ENCODE measurements at places on chromosomes 11 and 22.
A peak's percentile ranks its signal among the peaks of the same experiment; 100 is the strongest.

GRCh38 chr11:3104051-3104714 lies 47.0 kb upstream of the CARS1 start:
- DNase-seq, result no peak

DNA sequence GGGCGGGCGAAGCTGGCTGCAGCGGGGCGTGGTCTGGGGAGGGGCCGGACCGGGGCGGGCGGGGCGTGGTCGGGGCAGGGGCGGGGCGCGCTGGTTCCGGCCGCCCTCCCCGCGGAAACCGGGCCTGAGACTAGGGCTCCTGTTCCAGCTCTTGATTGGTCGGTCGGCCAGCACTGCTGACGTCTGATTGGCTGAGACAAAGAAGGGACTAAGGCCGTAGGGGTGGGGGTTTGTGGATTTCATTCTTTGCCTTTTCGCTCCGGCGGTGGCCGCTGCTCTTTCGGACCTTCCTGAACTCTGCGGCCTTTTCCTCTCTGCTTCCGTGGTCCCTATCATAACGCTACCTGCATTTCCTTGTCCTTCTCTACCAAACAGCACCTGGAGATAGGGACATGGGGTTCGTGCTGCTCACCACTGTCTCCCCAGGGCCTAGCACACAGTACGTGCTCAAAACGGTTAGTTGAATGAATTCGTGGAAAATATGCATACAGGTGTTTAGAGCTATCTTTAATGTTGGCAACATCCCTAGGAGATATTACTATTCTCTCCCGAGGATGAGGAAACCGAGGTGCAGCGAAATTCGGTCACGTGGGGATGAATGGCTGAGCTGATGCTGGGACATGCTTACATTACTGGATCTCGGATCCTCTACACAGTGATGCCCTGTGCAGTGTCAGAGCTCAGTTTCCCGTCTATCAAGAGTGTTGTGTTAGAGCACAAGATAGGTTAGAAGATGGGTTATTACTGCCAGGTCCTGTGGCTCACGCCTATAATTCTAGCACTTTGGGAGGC lies 62.8 kb downstream of the NFAM1 start:
- DNase-seq, result peak; percentile 90

DNA sequence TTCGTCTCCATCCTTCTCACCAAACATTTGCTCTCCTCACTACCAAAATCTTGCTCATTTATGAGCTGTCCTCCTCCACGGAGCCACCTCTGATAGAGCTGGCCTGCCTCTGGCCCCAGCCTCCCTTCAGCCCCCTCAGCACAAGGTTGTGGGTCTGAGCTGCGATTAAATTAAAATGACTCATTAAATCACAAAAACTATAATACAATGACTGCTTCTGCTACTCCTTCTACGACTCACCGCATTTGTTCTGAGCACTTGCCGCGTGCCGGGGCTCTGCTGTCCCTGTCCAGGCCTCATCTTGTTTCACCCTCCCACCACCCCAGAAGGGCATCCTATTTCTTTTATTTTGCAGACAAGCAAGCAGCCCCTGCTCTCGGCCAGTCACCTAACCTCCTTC lies 49.2 kb upstream of the TIMP3 start:
- DNase-seq, result no peak

- DNase-seq, result no peak
Observed at GRCh38 chr22:39181356-39181755, 28.9 kb upstream of the CBX7 start.

DNA sequence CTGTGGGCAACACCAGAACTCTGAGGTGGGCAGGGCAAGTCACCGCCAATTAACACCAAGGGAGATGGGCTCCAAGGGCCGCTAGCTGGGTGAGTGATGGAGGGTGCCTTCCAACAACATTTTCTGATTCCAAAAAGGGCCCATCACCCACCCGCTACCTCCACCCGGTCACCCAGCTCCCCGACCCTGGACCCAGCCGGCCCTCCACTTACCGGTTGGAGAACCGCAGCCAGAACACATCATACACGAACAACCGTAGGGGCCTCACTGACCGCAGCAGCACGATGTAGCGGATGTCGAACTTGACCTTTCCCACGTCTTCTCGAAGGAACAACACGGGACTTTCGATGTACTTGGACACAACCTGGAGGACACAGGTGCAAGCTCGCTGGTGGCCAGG lies 14.7 kb downstream of the TTLL12 start:
- DNase-seq, result no peak

GRCh38 chr11:19419021-19419750 lies 178.4 kb upstream of the E2F8 start:
- no peak for DNase-seq

- DNase-seq, result no peak
Observed at GRCh38 chr22:33083212-33083611, 25.0 kb upstream of the SYN3 start.

- DNase-seq, result no peak
Observed at GRCh38 chr22:36546932-36547331, 18.0 kb upstream of the EIF3D start.

- no peak for DNase-seq
Observed at GRCh38 chr11:5524756-5525155, 8.3 kb upstream of the UBQLNL start.

GRCh38 chr22:41567512-41567768 lies 6.6 kb downstream of the CSDC2 start:
- DNase-seq, result no peak

DNA sequence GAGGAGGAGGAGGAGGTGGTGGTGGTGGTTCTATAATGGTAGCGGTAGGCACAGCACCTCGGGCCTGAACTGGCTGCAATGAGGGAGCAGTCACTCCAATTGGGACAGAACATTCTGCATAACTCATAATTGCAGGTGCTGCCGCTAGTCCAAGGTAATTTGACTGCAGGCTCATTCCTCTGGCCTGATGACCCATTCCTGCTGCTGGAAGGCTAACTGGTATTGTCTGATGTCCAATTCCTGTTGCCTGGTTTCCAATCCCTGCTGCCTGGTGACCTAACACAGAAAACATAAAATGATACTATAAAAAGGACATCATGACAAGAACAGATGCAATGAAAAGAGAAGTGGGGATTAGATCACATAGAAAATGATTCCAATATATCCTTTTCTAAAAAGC lies 7.9 kb upstream of the AGBL2 start:
- DNase-seq, result no peak

DNA sequence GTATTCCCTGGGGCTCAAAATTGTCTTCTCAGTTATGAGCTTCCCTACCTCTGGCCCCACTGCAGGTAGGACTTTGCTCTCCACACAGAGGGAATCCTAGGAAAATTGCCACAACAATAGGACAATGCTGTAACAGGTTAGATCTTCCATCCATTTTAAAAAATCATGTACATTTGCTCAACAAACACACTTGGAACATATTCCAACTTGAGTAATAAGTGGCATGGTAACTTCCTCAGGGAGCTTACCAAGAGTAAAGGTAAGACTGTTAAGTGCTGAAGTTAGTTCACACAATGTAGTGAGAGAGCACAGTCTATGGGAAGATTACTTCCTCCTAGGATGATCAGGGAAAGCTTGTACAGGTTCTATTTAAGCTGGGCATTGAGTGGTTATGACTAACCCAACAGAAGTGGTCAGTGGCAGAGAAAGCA lies 78.9 kb upstream of the BIRC3 start:
- no peak for DNase-seq

GRCh38 chr11:44380009-44380313 lies 70.0 kb upstream of the ALX4 start:
- DNase-seq, result peak; percentile 50

DNA sequence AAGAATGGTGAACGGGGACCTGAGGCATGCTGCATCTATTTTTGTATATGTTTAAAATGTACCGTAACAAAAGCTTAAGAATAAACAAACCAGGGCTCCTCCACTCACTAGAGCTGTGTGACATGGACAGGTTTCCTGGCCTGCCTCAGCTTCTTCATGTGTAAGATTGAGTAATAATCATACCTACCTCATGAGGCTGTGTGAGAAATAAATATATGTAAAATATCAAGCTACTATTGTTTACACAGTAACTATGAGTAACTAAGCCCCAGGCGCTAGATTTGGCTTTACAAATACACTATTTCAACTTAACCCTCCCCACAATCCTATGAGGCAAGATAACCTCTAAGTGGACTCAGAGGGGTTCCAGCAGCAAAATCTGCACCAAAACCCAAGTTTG lies 66.4 kb downstream of the SMCO4 start:
- DNase-seq, result no peak

- DNase-seq, result no peak
Observed at GRCh38 chr22:22936915-22937656, 49.5 kb downstream of the IGLL5 start.

GRCh38 chr11:610146-610801 lies 5.5 kb downstream of the IRF7 start:
- no peak for DNase-seq

- no peak for DNase-seq
Observed at GRCh38 chr11:76424891-76425290, 19.9 kb upstream of the EMSY start.

- no peak for DNase-seq
Observed at GRCh38 chr11:39236916-39237315, 2222.5 kb downstream of the LRRC4C start.

Data from NCI-H1105 (cell line).